ENCODE measurements at places on chromosomes 4 and X.
A peak's percentile ranks its signal among the peaks of the same experiment; 100 is the strongest.

GRCh38 chr4:138078253-138078652 lies 163.9 kb downstream of the SLC7A11 start:
- DNase-seq = no peak

- DNase-seq = no peak
Measured at GRCh38 chr4:127772769-127773671, 9.1 kb upstream of the HSPA4L start.

DNA sequence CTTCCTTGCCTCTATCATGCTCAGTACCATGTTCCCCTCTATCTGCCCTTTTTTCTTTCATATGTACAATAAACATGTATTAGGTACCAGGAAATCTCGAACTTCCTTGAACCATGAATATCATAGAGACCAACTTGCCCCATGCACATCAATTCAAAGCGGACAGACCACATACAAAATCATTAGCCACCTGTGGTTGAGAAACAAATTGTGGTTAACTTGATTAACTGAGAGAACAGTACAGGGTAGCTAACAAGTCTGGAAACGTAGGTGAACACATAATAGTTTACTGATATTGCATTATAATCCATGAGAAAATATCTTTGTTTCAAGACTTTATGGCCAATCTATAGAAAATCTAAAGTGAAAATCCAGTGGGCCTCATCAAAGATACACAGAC lies 8.2 kb downstream of the CASP3 start:
- DNase-seq = no peak

GRCh38 chrX:79412972-79413371 lies 45.8 kb upstream of the ITM2A start:
- peak; percentile 45 for DNase-seq

DNA sequence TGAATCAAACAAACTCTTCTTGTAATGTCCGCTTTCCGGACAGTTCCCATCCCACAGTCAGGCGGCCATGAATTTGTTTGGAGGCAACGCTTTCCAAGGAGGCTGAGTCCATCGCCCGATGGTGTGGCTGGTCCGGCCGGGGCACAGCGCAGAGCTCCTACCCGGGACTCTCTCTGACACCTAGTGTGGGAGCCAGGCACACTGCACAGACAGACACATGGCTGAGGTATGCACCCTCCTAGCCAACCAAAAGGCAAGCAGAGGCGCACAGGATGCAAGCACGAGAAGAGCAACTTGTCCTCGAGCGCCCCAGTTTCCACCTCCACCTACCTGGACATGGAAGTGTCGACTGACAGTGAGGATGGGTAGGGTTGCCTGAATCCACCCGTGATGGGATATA lies 87.5 kb downstream of the LEF1 start:
- DNase-seq = no peak

- DNase-seq = no peak
Measured at GRCh38 chr4:53919535-53919934, 144.9 kb downstream of the CHIC2 start.

DNA sequence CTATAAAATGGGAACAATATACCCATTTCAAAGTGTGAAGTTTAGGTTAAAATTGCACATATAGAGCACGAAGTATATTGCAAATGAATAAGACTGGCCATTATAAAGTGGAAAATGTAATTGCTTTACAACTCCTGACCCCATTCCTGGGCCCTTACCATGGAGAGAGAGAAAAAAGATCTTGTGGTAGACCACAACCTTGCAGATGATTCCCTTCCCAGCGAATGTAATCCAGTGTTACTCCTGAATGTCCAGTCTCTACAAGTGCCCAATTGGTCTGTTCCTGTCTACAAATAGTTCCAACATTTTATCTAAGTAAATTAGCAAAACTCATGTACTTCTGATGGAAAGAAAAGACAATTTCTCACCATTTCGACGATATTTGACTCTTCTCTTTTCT lies 184.1 kb upstream of the LNX1 start:
- no peak for DNase-seq

DNA sequence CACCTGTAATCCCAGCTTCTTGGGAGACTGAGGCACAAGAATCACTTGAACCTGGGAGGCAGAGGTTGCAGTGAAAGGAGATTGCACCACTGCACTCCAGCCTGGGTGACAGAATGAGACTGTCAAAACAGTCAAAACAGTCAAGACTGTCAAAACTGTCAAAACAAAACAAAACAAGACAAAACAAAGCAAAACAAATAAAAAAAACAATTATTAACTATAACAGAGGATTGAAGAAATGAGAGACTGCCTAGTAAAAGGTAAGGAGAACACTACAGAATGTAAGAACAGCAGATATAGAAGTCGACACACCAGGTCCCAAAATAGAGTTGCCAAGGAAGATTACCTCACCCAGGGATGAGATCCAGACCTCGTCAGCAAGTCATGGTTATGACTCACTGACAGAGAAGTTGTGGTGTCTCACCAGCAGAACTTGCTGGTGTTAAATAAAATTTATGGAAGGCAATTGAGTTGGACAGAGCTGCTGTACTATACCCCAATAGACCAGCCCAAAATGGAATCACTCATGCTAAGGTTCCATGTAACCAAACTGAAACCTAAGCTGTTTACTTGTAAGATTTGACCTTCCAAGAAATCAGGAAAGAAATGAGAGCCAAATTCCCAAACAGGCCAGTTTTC lies 32.1 kb upstream of the GK start:
- peak; percentile 43 for DNase-seq

DNA sequence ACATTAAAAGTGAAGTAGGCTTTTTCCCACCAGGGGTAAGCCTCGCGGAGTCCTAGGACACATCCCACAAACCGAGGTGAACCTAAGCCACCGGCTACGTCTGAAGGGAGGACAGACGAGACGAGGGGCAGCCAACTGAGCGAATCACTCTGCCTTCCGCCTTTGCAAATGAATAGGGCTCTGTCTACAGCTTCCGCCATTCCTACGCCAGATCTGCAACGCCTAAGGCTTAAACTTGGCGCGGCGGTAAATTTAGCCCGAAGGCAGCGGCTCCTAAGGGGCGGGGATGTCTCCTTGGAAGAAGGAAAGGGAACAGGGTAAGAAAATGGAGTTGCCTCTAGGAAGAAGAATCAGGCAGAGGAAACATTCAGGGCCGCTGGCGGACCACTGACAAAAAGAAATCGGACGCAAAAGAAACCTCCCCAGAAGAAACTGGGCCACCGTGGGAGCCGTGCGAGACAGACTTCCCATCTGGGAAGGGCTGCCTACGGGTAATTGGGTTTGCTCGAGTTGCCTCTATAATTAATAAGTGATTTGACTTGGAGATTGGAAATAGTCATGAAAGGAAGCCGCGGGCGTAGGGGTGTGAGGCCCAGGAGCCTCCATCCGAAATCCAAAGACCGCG lies 90.5 kb downstream of the BCOR start:
- no peak for DNase-seq

DNA sequence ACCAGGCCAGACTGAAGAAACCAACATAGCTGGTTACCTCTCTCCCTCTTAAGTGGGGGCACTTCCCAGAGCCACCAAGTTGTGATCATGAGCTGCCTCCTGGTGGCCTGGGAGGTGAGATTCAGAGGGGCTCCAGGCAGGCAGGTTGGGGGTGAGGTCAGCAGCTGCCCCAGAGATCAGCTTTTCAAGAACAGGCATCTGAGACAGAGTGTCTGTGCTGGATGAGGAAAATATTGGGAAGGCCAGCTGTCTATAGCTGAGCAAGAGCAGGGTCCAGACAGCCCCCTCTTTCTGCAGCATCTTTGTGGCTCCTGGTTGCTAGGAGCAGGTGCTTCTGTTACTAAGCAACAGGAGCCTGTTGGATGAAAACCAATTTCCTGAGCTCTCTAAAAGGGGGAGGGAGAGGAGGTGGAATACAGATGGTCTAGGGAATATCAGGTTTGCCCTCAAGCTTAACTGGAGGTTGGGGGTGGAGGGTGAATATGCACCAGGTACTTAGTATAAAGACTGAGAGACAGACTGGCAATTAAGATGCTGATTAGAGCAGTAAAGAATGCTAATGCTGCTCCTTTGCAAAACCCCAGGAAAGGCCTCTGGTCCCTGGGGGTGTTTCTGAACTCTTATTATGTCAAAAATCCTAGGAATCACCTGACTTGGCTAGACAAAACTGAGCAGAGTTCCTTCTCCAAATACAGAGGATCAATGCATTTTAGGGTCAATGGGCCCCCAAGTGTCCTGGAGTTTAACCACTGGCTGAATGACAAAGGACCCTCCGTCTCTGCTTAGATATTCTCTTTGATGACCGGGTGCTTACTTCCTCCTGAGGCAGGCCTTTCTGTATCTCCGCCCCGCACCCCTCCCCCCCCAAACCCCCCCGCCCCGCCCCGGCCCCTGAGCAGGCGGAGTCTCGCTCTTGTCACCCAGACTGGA lies 21.4 kb downstream of the ZCCHC13 start:
- DNase-seq = no peak

DNA sequence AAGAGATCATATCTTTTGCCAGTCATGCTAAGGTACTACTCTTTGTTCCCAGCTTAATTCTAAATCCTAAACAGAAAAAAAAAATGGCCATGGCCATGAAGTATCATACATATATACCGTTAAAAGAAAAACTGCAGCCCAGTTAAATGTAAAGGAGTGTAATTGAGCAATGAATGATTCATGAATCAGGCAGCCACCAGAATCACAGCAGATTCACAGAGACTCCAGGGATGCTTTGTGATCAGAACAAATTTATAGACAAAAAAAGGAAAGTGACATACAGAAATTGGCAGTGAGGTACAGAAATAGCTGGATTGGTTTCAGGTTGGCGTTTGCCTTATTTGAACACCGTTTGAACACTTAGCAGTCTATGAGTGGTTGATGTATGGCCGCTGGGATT lies 42.1 kb upstream of the PDGFC start:
- DNase-seq = no peak

GRCh38 chr4:126894963-126895362 lies 737.8 kb upstream of the INTU start:
- no peak for DNase-seq

DNA sequence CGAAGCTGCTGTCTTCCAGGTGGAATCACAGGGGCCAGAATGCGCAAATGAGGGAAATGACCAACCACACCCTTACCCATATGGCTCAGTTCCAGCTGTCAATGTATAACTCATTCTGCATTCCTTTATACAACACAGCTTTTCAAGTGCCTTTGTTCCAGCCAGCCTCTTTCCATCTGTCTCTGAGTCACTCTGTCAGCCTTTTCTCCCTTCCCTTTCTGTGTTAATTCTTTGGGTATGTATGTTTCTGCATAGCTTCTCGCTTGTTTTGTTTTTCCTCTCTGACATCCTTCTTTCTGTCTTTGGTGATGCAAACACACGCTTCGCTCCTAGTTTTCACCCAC lies 54.5 kb downstream of the RS1 start:
- DNase-seq = no peak

GRCh38 chr4:109994415-109994827 lies 81.7 kb downstream of the EGF start:
- peak; percentile 70 for DNase-seq

GRCh38 chr4:120855307-120856001 lies 67.1 kb downstream of the PRDM5 start:
- no peak for DNase-seq

DNA sequence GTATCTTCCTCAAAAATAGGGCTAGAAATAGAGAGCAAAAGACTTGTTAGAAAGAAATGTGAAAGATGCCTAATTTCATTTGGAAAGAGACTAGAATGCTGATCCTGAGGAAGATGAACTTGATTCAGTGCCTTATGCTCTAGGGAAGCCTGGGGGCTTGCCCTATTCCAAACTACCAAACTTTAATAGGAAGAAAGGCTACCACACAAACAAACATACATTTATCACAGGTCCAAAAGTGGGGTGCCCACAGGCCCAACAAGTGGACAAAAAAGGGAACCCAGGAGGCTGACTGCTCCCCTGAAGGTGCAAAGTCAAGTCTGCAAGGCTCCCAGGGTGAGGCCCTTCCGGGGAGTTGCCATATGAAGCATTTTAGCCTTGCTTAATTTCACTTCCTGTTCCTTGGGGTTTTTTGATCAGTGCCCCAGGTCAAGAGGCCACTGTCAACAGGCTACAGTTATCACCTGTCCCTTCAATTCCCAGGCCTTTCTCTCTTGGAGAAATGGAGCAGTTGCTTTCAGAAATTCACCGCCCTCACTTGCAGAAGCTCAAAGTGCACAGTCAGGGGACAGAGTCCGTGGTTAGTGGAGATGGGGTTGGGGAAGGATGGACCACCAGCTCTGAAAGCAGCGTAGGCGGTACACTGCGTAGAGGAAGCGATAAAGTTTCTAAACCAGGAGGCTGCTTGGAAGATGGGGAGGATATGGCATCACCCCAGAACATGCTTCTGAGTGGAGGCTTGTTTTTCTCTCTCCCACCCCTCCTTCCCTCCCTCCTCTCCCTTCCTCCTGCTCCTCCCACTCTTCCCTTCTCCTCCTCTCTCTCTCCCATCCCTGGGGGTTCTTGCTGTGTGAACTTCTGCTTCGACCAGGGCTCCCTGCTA lies 36.4 kb downstream of the TMEM154 start:
- DNase-seq = peak; percentile 46

DNA sequence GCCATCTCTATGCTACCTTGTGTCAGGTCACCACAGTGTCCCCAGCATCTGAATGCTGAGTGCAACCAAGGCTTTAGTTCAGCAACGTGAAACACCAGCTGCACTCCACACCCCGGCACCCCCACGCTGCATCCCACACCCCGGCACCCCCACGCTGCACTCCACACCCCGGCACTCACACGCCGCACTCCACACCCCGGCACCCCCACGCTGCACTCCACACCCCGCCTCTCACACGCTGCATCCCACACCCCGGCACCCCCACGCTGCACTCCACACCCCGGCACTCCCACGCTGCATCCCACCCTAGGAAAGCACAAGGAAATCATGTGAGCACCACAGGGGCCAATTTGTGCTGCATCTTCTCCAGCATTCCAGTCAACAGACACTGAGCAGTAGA lies 199.8 kb upstream of the FRG1 start:
- DNase-seq = no peak

- DNase-seq = no peak
Measured at GRCh38 chr4:55568905-55569504, 22.3 kb upstream of the CLOCK start.

DNA sequence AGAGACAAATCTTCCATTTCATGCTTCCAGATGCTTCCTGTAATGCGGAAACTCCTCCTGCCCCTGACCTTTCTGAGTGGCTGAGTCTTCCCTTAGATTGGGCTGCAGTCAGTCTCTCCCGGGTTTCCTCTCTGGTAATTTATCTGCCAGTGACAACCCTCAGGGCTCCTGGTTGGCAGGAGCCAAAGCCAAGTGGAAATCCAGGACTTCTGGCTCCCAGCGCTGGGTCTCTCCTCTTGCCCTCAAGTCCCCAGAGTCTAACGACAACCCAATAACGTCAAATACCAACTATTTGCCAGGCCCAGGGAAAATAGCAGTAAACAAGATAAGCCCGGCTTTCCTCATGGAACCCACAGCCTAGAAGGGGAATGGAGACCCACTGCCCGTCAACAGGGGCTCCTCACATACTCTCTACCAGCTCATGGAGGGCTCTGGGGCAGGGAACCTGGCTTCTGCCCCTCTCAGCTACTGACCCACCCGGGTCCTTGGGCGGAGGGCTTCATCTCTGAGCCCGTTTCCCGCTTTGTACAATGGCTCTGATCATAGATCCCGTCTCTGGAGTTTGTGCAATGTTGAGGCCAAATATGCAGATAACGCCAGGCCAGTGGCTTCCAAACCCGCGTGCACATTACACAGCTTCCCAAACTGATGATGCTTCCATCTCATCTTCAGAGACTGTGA lies 1.1 kb upstream of the TBC1D14 start:
- no peak for DNase-seq
